ENCODE measurements at places on chromosomes 3 and 15. TPM values are rescaled to one million over a fixed set of nuclear protein-coding genes. Genes with fewer than 3 reads are reported as not detected.

The LRRC3B gene
- not detected for total RNA-seq

DNA sequence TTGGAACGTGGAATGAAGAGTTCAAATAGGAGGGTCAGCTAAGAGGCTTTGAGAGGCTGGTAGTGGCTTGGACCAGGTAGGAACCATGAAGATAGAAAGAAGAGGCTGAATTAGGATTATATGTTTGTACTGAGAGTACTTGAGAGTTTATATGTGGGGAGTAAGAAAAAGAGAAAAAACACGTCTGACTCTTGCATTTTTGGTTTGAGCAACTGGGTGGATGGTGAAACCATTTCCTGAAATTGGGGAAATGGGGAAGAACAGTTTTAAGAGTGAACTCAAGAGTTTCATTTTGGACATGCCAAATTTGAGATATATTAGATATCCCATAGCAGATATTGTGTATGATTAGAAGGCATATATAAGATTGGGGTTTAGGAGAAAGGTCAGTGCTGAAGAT, 92.9 kb upstream of the TNIK start:
- no peak for DNase-seq

The CCDC54 gene
- total RNA-seq = not detected

- DNase-seq = no peak
These were observed 176.0 kb downstream of the ABHD5 start for GRCh38 chr3:43866529-43867353.

The TMEM42 gene
- total RNA-seq = 13.9 TPM

- DNase-seq = no peak
These were observed 4.7 kb downstream of the LRRC15 start for GRCh38 chr3:194364652-194365434.

- no peak for DNase-seq
These were observed 273.1 kb downstream of the UACA start for GRCh38 chr15:70490148-70490837.

The RPS17 gene
- 2,799 TPM for total RNA-seq

Data from T-helper 17 cell (primary cell).